Fibroblast of skin of right quadriceps (primary cell): ENCODE measurements at places on chromosomes 7 and 10.

GRCh38 chr10:27258838-27259812, 18.5 kb upstream of the ACBD5 start:
- DNase-seq = no peak

DNA sequence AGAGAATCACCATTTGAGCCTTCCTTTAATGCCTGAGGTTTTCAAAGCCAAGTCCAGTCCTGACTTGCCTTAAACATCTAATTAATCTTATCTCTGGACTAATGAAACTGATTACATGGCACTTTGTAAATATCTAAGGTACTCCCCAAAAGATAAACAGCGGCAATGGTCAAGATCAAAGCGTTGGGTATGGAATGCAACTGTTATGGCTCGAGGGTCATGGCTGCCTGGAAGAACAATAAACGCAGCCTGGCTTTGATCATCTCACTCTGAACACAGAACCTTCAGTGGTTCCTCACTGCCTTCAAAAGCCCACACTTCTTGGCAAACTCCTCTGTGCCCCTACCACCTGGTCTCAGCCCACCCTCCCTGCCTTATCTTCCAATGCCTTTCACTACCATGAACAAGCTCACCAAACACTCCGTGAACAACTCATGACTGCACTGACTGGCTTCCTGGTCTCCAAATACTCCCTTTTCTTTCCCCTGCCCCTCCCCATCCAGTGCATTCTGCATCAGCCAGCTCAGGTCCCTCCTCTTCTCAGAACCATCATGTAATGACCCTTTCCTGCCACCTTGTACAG, 150.2 kb upstream of the NFE2L3 start:
- DNase-seq = no peak

DNA sequence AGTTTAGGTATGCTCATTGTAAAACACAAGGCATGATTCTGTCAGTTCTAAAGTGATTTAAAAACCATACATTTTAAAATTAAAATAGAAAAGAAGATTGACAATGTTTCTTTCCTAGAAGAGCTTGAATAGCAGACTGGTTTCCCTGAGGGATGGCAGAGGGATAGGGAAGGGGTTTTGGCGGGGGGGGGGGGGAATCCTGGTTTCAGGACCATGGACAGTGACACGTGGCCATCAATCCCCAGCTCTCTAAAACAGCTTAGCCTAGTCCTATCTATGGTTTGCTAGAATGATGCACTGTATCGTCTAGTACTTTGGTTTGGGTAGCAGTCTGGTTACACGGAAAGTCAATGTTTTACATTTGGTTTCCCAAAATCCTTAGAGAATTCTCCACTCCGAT, 88.7 kb downstream of the PHYHIPL start:
- DNase-seq = no peak

DNA sequence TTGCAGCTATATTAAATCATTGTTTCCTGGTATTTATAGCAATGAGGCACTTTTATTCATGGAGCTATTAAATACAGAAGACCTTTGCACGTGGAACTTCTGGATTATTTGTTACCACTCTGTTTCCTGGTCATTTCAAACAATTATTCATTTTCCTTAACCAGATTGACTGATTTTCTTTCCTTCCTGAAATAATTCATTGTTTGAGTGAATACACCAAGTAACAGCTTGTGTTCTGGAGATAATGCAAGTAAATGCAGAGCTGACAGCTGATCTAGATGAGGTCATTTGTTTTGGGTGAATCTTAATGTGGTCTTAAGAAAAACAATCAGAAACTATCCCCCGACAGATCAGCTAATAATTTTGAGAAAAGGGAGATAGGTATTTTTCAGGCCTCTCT, 497.7 kb downstream of the KIF20B start:
- no peak for DNase-seq

- DNase-seq = no peak
Measured at GRCh38 chr10:32329061-32329460, 17.9 kb downstream of the EPC1 start.

DNA sequence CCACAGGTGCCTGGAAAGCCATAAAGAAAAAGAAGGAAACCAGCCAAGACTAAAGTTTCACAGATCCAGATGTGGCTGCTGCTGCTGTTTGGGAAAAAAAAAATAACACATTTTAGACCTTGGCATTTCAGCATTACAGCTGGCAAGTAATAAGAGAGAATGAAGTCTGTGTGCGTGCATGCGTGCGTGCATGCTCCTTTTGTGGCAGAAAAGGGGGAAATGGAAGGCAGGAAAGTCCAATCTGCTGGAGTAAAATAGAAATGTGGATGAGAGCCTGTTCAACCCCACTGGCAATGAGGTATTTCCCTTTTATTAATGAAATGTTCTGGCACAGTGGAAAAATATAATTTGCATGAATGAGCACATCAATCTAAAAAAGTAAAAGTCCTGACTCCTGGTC, 137.0 kb upstream of the SEMA3A start:
- DNase-seq = peak; percentile 14

DNA sequence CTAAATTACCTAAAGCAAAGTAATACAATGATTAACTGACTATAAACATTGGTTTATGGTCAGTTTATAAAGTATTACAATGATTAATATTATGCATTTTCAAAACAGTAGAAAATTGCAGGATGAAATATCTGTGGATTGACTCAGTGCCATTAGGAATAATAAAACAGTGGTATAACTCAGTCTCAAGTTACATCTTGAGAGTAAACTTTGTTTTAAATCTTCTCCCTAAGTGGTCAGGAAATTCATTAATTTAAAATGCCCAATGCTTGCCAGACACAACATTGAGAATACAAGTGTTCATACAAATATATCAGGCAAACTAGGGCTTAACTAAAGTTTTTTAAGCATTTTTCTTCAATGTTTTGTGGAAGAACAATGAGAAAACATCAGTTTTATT, 257.8 kb downstream of the ETV1 start:
- peak; percentile 18 for DNase-seq

DNA sequence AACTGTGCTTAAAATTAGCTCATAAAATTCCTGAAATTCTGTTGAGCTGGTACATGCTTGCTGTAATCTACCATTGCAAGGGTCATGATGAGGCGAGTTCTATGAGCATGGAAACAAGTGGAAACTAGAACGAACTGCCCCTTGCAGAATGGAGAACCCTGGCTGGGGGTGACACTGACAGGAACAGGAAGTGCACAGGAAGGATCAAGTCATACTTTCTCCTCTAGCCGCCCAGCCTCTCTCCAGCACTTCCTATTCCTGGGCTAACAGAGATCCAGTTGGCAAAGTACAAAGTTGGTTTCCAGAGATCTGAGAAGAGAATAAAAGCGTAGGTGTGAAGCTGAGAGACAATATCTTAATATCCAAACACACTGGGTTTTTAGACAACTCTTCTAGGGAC, 414.2 kb upstream of the PODXL start:
- no peak for DNase-seq

DNA sequence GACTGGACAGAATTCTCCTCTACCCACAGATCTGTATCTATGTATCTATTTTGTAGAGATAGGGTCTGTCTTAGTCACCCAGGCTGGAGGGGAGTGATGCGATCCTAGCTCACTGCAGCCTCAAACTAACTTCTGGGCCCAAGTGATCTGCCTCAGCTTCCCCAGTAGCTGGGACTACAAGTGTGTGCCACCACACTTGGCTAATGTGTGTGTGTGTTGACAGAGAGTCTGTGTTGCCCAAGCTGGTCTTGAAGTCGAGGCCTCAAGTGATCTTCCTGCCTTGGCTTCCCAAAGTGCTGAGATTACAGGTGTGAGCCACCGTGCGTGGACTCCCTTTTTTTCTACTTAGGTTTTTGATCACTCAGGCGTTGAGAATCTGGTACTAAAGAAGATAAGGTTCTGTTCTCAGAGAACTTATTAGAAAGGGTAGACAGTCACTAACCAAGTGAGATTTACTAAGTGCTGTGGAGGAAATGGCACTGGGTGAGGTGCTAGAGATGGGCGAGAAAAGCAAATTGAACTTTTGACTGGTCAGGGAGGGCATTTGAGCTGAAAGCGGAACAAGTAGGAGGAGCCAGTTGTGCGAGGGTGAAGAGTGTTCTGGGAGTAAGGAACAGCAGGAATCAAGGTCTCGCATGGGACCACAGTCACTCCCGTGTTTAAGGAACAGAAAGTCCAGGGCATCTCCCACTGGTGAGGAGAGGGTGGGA, 18.0 kb downstream of the NDUFB2 start:
- DNase-seq = no peak
